Fibroblast of skin of right biceps (primary cell): ENCODE measurements at places on chromosomes 1 and 21.

- no peak for DNase-seq
Measured at GRCh38 chr1:205369701-205370123, 13.0 kb upstream of the KLHDC8A start.

GRCh38 chr1:37156646-37157045 lies 122.3 kb upstream of the GRIK3 start:
- no peak for DNase-seq

GRCh38 chr1:171298696-171299095 lies 15.3 kb upstream of the FMO4 start:
- DNase-seq, result no peak

DNA sequence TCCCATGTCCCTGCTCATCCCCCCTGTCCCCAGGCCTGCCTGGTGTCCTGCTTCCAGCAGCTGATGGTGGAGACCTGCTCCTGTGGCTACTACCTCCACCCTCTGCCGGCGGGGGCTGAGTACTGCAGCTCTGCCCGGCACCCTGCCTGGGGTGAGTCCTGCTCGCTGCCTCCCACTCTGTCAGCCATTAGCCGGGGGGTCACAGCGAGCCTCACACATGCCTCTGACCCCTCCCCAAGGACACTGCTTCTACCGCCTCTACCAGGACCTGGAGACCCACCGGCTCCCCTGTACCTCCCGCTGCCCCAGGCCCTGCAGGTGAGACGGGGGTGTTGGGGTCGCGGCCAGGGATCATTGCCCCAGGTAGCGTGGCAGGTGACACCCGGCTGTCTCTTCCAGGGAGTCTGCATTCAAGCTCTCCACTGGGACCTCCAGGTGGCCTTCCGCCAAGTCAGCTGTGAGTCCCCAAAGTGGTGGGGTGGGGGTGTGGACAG lies 10.0 kb downstream of the SCNN1D start:
- DNase-seq, result peak; percentile 45

DNA sequence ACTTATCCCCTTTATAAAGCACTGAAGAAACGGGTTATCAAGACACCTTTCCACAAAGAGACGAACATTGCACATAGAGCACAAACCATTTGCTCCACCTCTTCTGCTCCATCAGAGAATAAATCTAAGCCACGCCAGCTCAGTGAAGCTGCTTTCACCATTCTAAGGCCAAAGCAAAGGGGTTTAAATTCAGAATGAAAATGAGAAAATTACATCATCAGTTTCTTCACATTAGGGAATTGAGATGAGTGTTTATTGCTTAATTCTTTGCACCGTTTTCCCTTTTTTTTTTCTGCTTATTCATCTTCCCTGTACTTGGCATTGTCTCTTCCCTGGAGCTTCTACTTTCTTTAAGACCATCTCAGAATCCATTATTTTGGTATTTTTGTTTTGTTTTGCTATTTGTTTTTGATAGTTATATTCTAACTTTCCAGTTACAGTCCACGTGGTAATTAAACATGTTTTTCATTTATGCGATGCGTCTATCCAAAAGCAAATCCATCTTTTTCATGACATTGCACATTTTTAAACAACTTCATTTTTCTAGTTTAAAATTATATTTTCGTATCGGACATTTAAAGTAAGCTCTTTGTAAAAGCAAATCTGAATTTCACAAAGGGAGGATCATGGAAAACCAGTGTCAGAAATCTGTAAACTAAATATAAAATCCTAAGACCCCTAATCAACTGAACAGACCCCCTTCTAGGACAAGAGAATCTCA lies 1.9 kb upstream of the OR2T34 start:
- DNase-seq, result no peak
